ENCODE measurements at places on chromosomes 1 and 21.

DNA sequence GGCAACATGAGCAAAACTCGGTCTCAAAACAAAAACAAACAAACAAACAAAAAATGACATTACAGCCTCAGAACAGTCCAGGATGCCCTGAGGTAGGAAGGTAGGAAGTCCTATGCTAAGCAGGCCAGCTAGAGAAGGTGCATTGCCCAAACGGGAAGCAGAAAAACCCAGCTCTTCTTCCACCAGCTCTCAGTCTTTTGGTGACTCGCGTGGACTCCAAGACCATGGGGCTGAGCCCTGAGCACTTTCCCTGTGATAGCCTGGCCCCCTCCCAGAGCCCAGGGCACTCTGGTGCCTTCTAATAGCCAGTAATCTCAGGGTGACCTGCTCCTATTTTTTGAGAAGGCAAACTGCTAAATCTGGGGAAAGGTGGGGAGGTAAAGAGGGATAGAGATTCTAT, 16.1 kb downstream of the PHLDA3 start:
- DNase-seq = no peak

GRCh38 chr1:29592731-29593130, 356.4 kb downstream of the PTPRU start:
- DNase-seq = no peak

- DNase-seq = no peak
Observed at GRCh38 chr1:17635811-17636210, 96.3 kb downstream of the ARHGEF10L start.

- DNase-seq = peak; percentile 32
Observed at GRCh38 chr1:91015358-91015780, 6.5 kb downstream of the ZNF644 start.

DNA sequence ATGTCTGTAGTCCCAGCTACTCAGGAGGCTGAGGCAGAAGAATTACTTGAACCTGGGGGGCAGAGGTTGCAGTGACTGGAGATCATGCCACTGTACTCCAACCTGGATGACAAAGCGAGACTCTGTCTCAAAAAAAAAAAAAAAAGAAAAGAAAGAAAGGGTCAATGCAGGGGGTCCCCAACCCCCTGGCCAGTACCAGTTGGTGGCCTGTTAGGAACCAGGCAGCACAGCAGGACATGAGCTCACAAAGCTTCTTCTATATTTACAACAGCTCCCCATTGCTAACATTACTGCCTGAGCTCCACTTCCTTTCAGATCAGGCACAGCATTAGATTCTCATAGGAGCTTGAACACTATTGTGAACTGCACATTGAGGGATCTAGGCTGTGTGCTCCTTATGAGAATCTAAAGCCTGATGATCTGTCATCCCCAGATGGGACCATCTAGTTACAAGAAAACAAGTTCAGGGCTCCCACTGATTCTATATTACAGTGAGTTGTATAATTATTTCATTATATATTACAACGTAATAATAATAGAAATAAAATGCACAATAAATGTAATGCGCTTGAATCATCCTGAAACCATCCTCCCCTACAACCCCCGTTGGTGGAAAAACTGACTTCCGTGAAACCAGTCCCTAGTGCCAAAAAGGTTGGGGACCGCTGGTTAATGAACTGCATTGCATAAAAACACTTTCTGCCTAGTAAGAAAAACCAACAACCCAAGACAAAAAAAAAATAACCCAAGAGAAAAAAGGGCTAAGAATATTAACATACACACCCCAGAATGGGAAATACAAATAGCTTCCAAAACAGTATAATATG, 2.8 kb downstream of the ZBTB8OS start:
- no peak for DNase-seq

GRCh38 chr1:17869815-17870214, 114.7 kb downstream of the ACTL8 start:
- DNase-seq = no peak

DNA sequence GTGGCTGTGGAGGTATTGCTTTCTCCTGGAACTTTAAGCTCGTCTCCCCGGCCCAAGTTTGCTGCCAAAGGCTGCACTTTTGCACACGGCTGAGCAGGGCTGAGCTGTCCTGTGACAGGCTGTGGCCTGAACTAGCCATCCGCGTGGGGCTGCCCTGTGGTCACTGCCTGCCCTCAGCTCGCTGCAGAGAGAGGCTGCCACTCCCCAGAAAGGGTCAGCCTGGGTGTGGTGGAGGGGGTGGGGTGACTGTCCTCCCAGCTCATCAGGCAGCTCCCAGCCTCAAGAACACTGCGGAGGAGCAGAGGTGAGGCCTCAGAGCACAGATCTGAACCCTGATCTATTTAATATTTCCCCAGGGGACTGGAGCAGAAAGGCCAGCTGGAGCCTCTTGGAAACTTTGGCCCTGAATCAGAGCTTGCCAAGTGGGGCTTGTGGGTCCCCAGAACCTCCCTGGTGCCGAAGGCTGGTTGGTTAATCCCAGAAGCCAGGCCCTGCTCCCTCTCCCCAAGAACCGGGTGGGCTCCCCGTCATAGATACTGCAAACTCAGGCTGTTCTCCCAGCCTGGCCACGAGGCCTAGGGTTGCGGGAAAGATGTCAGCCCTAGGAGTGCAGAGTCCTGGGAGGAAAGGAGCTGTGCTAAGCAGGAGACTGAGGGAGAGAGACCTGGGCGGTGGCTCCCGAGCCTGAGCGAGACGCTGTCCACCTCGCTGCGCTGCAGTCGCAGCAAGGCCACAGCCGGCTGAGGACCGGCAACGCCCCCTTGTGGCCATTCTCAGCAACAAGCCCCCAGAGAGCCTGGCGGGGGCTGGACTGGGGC, 125.1 kb upstream of the IPO9 start:
- peak; percentile 48 for DNase-seq

DNA sequence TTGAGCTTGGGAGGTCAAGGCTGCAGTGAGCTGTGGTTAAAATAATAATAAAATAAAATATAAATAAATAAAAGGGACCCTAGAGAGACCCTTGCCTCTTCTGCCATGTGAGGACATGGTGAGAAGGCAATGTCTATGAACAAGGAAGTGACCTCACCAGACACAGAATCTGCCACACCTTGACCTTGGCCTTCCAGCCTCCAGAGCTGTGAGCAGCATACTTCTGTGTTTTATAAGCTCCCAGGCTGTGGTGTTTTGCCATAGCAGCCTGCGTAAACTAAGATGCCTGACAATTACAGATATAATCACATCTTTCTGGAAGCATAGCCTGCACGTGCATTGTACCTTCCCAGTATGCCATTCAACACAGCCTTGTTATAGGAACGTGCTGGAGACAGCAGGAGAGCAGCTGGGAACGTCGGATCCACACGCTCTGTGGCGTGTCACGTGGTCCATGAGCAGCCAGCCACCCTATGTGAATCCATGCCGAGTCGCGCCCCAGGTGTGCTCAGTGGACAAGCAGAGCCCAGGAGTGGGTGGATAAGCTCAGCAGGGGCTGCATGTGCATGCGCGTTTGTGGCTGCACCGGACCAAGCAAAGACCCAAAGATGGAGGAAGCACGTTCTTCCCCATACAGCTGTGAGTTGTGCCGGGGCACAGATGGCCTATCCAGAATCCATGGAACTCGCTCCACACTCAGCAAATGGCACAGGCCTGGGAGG, 17.8 kb downstream of the WNT9A start:
- no peak for DNase-seq

DNA sequence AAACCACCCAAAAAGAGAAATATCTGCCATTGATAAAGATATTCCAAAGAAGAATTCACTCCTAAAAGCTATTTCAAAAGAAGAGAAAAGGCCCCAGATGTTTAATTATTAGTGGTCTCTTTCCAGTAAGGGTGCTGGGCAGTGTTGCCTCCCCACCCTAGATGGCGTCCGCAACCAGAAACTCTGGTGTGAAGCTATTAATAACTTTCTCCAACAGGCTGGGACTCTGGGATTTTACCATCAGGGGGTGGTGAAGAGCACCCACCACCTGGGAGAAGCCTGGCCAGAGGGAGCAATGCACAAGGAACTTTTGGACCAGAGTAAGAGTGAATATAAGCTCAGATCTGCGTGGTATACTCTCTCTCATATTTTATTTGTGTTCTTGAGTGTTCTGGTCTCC, 115.4 kb upstream of the TIAM1 start:
- no peak for DNase-seq

DNA sequence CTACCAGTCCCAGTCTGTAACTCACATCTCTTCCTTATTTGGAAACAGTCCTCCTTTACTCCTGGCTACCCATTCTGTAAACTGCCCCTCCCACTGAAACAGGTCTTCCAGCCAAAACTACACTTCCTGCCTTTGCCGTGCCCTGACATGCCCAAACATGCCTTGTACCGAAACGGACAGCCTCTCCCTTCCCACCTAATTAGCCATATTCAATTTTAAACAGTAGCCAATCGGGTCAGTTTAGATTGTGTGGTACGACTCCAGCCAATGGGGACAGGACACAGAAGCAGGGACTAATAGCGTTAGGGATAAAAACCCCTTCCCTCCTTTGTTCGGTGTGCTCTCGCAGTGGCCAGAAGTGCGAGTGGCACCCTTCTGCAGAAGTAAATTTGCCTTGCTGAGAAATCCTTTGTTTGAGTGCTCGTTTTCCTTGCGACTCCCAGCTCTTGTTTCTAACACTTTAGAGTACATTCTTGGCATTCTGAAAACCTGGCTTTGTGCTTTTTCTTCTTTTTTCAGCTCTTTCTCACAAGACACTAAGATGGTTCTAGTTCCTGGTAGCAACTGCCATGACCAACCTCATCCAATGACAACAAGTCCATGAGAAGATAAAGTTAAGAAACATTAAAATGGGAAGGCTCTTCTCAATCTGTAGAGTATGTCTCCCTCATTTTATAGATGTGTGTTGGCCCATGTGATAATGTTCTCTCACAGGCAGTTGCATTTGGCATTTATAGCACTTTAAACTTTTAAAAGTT, 325.1 kb upstream of the GREM2 start:
- no peak for DNase-seq

Measured in NCI-H226 (cell line).